ENCODE measurements at places on chromosomes 7 and 10. TPM values are rescaled to one million over a fixed set of nuclear protein-coding genes. Genes with fewer than 3 reads are reported as not detected.

The SNX10 gene
- 4.5 TPM for total RNA-seq

The HOXA2 gene
- 3.0 TPM for total RNA-seq

The IFIT3 gene
- 8.0 TPM for total RNA-seq

The FRMD4A gene
- total RNA-seq = 17.9 TPM

The GALNT17 gene
- total RNA-seq = 45.4 TPM

The TFEC gene
- 9.1 TPM for total RNA-seq

The AMZ1 gene
- 0.41 TPM for total RNA-seq

The OR6V1 gene
- total RNA-seq = not detected

The VSIR gene
- 24.6 TPM for total RNA-seq

The ZSCAN25 gene
- total RNA-seq = 19.9 TPM

- no peak overlapping the region for H3K27ac ChIP-seq
- no peak overlapping the region for H3K4me3 ChIP-seq
- H3K27me3 ChIP-seq = no peaks in the 10 kb centered on the region
- H3K36me3 ChIP-seq = no peaks in the 10 kb centered on the region
- peaks cover 26% of the 10 kb centered on the region for H3K4me1 ChIP-seq
- no peak for DNase-seq
These were observed 63.9 kb upstream of the FAM20C start for GRCh38 chr7:128171-129080.

DNA sequence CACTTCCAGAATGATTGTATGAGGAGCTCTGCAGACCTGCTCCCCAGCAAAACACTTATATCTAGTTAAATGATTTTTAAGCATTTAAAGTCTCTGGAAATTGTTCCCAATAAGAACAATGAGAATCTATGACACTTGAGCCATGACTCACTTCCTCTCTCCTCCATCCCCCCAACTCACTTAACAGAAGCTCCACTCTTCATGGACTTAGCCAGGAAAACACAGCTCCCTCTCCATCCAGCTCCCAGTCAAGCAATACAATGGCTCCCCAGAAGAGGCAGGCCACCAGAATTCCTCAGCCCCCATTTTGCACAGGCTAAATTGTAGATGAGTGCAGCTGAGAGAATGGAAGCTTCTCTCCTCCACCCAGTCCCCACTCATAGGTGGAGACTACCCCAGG lies 27.0 kb downstream of the AOC1 start:
- no peak overlapping the region for H3K4me3 ChIP-seq
- no peaks in the 10 kb centered on the region for H3K27me3 ChIP-seq
- H3K27ac ChIP-seq = no peak overlapping the region
- no peak for DNase-seq

DNA sequence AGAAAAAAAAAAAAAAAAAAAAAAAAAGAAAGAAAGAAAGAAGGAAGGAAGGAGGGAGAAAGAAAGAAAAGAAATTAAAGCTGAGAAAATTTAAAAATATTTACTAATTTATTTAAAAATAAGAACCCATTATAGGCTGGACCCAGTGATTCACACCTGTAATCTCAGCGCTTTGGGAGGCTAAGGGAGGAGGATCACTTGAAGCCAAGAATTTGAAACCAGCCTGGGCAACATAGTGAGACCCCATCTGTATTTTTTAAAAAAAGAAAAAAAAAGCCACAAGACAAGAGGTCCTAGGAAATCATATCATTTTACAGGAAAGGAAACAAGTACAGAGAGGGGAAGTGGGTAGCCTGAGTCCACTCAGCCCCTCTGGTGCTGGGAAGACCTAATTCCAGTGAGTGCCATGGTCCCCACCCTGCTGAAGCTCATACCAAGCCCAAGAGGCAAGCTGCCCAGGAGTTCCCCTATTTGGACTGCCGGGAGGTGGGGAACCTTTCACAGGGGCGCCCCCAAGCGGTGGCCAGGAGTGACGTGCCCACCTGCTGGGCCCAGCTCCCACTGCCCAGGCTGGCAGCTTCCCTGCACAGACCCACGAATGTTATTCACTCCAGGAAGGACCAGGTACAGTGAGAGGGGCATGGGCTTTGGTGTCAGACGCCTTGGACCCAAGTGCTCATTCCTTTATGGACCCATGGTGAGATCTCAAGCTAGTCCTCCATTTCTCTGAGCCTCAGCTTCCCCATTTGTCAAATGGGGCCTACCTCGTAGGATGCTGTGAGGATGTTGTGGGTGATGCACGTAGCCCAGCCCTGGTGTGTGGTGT lies 133.6 kb downstream of the ZMIZ1 start:
- H3K36me3 ChIP-seq = peaks cover 52% of the 10 kb centered on the region
- H3K4me1 ChIP-seq = peaks cover 24% of the 10 kb centered on the region
- H3K27ac ChIP-seq = peak overlapping the region; percentile 67
- no peaks in the 10 kb centered on the region for H3K27me3 ChIP-seq
- H3K4me3 ChIP-seq = no peak overlapping the region

DNA sequence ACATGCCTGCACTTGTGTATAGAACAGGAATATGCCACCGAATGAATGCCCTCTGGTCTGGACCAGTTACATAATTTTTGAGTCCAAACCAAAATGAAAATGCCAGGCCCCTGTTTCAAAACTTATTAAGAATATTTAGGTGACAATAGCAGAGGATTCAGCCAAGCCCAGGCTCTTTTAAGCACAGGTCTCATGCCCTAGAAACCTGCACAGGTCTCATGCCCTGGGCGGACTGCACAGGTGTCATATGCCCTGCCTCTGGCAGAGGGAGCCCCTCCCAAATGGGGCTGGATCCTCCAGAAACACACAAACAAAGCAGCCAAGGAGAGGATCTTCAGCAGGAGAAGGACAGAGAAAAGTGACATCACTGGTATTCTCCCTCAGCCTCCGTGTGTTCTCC lies 605.4 kb upstream of the NRP1 start:
- H3K36me3 ChIP-seq = no peaks in the 10 kb centered on the region
- H3K27me3 ChIP-seq = no peaks in the 10 kb centered on the region
- DNase-seq = no peak
- H3K27ac ChIP-seq = no peak overlapping the region

DNA sequence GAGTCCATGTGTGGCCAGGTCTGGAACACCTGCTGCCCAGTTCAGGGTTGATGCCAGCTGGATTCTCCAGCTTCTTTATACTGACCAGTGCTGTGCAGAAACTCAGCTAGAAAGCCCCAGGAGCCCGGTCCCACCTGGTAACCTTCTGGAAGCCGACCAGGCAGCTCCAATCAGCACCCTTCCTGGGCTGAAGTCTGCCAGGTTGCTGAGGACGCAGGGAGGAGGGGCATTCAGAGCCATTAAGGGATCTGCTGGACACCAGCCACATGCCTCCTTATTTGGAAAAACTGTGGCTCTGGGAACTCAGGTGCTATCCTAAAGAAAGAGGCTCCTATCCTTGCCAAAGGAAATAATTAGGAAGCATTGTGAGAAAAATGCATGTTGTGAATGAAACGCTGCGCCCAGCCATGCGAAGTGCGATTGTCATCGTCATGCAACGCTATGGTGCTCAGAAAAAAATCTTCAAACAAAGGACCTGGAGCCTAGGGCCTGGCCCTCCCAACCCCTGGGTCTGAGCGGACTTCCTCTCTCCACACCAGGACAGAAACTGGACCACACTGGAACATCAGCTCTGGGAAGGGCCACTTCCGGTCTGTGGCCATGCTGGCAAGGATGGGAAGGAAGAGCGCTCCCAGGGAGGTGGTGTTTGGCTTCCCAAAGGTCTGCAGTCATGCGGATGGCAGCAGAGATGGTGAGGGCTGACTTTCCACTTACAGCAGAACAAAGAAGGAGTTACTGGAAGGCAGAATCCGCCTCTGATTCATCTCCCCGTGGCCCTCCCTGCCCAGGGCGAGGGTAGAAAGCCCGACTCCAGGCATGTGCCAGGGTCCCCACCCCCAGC lies 90.1 kb downstream of the FAM53B start:
- H3K27ac ChIP-seq = peak overlapping the region; percentile 39
- H3K36me3 ChIP-seq = no peaks in the 10 kb centered on the region
- H3K4me1 ChIP-seq = peaks cover 26% of the 10 kb centered on the region
- H3K27me3 ChIP-seq = no peaks in the 10 kb centered on the region

DNA sequence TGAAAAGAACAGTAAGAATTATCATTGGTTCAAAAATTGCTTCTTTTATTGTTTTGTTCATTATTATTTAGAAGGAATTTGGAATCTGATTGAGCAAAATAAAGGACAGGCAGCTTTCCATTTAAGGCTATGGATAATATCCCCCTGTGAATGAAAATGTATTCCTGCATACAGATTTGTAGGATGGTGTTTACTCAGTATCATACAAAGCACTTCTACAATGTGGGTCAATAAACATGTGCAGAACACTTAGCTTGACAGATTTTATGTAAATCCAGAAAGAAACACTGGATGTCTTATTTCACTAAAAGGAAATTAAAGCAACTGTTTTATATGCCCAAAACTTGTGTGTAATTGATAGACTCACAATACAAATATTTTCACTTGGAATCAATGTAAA lies 189.7 kb downstream of the THSD7A start:
- H3K27me3 ChIP-seq = no peaks in the 10 kb centered on the region
- H3K27ac ChIP-seq = no peak overlapping the region
- no peak for DNase-seq
- H3K36me3 ChIP-seq = no peaks in the 10 kb centered on the region
- no peak overlapping the region for H3K4me3 ChIP-seq
- no peaks in the 10 kb centered on the region for H3K4me1 ChIP-seq

DNA sequence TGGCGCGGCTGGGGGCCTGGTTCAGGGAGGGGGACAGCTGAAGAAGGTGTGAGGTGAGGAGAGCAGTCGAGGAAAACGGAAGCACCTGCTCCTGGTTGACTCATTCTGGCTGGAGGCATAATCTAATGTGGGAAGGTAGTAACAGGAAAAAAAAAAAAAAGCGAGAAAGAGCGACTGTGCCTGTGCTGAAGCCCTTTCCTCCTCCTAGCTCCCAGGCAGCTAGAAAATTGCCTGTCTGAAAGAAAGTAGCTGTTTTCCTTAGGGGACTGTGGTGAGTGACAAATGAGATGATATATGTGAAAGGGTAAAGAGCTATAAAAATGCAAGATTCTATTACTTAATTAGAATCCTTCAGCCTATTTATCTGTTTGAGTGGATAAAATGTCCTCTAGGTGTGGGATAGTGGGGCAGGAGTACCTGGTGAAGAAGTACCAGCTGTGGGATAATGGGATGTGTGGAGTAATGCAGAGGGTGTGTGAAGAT lies 4.9 kb upstream of the MEST start:
- no peak overlapping the region for H3K27ac ChIP-seq
- no peak for DNase-seq
- H3K4me1 ChIP-seq = peaks cover 21% of the 10 kb centered on the region

- no peak overlapping the region for H3K4me3 ChIP-seq
- H3K27ac ChIP-seq = no peak overlapping the region
- no peak for DNase-seq
- peaks cover 6% of the 10 kb centered on the region for H3K36me3 ChIP-seq
- no peaks in the 10 kb centered on the region for H3K27me3 ChIP-seq
- peaks cover 23% of the 10 kb centered on the region for H3K4me1 ChIP-seq
These were observed 4.8 kb downstream of the IFIT2 start for GRCh38 chr10:89306434-89307268.

- H3K36me3 ChIP-seq = no peaks in the 10 kb centered on the region
- H3K4me1 ChIP-seq = peaks cover 1% of the 10 kb centered on the region
- peak overlapping the region; percentile 87 for H3K27ac ChIP-seq
These were observed 128.8 kb upstream of the LYZL2 start for GRCh38 chr10:30758338-30758737.

- H3K27me3 ChIP-seq = no peaks in the 10 kb centered on the region
- no peaks in the 10 kb centered on the region for H3K36me3 ChIP-seq
- no peak overlapping the region for H3K4me3 ChIP-seq
- H3K27ac ChIP-seq = peak overlapping the region; percentile 34
- no peak for DNase-seq
- peaks cover 6% of the 10 kb centered on the region for H3K4me1 ChIP-seq
These were observed 174.2 kb upstream of the ZNF32 start for GRCh38 chr10:43822631-43823580.

GRCh38 chr7:116669769-116670168 lies 2.2 kb upstream of the MET start:
- no peak overlapping the region for H3K4me3 ChIP-seq
- no peak overlapping the region for H3K27ac ChIP-seq
- DNase-seq = no peak
- H3K4me1 ChIP-seq = peaks cover 4% of the 10 kb centered on the region
- no peaks in the 10 kb centered on the region for H3K36me3 ChIP-seq
- no peaks in the 10 kb centered on the region for H3K27me3 ChIP-seq

DNA sequence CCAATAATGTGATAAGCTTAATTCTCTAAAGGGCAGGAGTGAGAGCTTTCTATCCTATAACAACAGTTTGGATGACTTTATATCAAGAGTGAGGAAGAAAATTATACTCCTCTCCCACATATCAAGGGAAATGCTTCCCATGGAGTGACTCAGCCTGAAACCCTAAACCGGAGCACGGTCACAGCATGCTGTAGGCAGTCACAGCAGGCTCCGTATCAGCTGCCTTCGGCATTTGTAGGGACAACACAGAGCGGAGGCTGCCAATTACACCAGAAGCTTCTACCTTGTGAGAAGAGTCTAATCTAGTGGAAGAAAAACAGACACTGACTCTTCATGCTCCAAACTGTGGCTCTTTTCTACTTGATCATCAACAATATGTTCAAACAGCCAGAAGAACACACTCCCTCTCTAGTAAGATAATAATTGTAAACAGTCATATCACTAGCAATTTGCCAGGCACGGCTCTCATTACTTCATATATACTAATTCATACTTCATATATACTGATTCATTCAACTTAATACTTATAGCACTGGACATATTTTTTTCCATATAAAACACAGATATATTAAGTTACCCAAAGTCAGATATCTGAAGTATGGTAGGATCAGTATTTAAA lies 65.9 kb downstream of the DGKB start:
- H3K27ac ChIP-seq = no peak overlapping the region
- H3K4me1 ChIP-seq = no peaks in the 10 kb centered on the region
- H3K36me3 ChIP-seq = no peaks in the 10 kb centered on the region
- peak; percentile 64 for DNase-seq
- H3K4me3 ChIP-seq = no peak overlapping the region

GRCh38 chr10:89591796-89592271 lies 53.2 kb downstream of the PANK1 start:
- no peaks in the 10 kb centered on the region for H3K27me3 ChIP-seq
- no peaks in the 10 kb centered on the region for H3K4me1 ChIP-seq
- H3K4me3 ChIP-seq = no peak overlapping the region
- no peaks in the 10 kb centered on the region for H3K36me3 ChIP-seq
- peak overlapping the region; percentile 64 for H3K27ac ChIP-seq
- no peak for DNase-seq

- no peak overlapping the region for H3K4me3 ChIP-seq
- peak; percentile 99 for DNase-seq
- peak overlapping the region; percentile 89 for H3K27ac ChIP-seq
- H3K4me1 ChIP-seq = no peaks in the 10 kb centered on the region
These were observed 46.3 kb downstream of the PDK4 start for GRCh38 chr7:95549818-95550529.

DNA sequence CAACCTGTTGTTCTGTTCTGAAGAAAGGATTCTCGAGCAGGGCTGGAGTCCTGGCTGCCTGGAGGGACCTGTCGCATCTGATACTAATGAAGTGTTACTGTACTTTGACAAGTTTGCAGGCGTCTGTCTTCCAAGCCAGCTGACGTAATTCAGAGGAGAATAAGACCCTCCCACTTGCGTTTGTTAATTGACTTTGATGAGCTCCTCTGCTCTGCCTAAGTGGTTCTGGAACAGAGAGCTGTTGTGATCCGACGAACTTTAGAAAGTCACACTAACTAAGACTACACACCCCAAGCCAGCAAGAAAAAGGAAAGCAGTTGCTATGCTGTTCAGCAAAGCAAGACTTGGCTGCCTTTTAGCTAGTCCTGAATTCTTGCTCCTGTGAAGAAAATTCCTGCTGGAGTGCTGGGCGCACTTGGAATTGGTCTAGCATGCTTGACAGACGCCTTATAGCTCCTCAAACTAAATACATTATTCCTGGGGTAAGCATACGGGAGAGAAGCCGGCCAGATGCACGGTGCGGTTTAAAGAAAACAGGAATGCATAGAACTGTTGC lies 200.3 kb downstream of the CACNB2 start:
- H3K27me3 ChIP-seq = no peaks in the 10 kb centered on the region
- H3K27ac ChIP-seq = peak overlapping the region; percentile 76
- DNase-seq = no peak
- H3K36me3 ChIP-seq = no peaks in the 10 kb centered on the region
- H3K4me3 ChIP-seq = peak overlapping the region; percentile 3
- peaks cover 13% of the 10 kb centered on the region for H3K4me1 ChIP-seq

Measured in sigmoid colon (tissue), 7 donors.